ENCODE measurements at places on chromosomes 3 and 15. TPM values are rescaled to one million over a fixed set of nuclear protein-coding genes. Genes with fewer than 3 reads are reported as not detected.

Gene GOLGA6D
- total RNA-seq: not detected

Gene CFAP44
- total RNA-seq: 14.9 TPM

Gene ATP10A
- total RNA-seq: not detected

Gene ALG1L2
- total RNA-seq: 4.6 TPM

Gene SNTN
- not detected for total RNA-seq

Gene KNL1
- total RNA-seq: 5.1 TPM

Gene SSR3
- total RNA-seq: 64.3 TPM

GRCh38 chr3:100335434-100335833 is 877 bp downstream of the NIT2 start:
- DNase-seq: peak; percentile 25
- H3K4me3 ChIP-seq: peak overlapping the region; percentile 91
- H3K27ac ChIP-seq: peak overlapping the region; percentile 92
- peaks cover 19% of the 10 kb centered on the region for H3K4me1 ChIP-seq
- H3K27me3 ChIP-seq: no peaks in the 10 kb centered on the region

DNA sequence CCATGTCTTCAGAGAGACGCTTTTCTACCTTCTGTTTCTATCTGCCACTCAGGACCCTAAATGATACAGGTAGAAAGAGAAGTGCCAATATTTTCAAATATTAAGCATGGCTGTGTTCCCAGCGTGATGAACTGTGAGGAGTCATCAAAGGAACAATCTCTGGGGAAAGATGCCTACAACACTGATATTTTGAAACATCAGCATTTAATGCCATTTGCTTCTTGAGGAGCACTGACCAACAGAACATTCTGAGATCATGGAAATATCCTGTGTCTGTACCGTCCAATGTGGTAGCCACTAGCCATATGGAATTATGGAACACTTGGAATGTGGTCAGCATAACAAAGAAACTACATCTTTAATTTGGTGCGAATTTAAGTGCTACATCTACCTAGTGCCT is 117.9 kb upstream of the COL6A5 start:
- DNase-seq: no peak
- H3K27me3 ChIP-seq: no peaks in the 10 kb centered on the region
- H3K4me3 ChIP-seq: no peak overlapping the region

GRCh38 chr15:65223996-65224395 is 12.7 kb upstream of the CILP start:
- no peaks in the 10 kb centered on the region for H3K4me1 ChIP-seq
- peaks cover 3% of the 10 kb centered on the region for H3K27me3 ChIP-seq
- no peak overlapping the region for H3K4me3 ChIP-seq
- H3K36me3 ChIP-seq: no peaks in the 10 kb centered on the region
- no peak overlapping the region for H3K27ac ChIP-seq

GRCh38 chr3:33803894-33804526 is 5.6 kb downstream of the PDCD6IP start:
- H3K27me3 ChIP-seq: no peaks in the 10 kb centered on the region
- H3K4me1 ChIP-seq: peaks cover 85% of the 10 kb centered on the region
- no peak overlapping the region for H3K4me3 ChIP-seq
- peaks cover 52% of the 10 kb centered on the region for H3K36me3 ChIP-seq
- peak overlapping the region; percentile 13 for H3K27ac ChIP-seq

DNA sequence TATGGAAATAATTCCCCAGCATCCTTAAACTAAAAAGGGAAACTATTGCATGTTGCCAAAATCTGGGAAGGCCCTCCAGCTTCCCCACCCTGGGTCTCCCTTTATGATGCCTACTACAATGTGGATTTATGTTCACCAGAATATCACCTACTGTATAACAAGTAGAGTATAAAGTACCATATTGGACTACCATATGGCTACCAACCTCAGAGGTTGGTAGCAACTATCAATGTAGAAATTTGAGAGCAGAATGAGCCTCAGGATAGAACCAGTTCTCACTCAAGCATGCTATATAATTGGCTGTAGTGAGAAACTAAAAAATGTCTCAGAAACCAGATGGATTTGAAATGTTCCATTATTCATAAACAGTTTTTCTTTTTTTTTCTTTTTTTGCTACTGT is 918.4 kb downstream of the MCTP2 start:
- H3K27me3 ChIP-seq: no peaks in the 10 kb centered on the region
- H3K36me3 ChIP-seq: no peaks in the 10 kb centered on the region
- no peak for DNase-seq
- H3K4me1 ChIP-seq: no peaks in the 10 kb centered on the region
- no peak overlapping the region for H3K27ac ChIP-seq

DNA sequence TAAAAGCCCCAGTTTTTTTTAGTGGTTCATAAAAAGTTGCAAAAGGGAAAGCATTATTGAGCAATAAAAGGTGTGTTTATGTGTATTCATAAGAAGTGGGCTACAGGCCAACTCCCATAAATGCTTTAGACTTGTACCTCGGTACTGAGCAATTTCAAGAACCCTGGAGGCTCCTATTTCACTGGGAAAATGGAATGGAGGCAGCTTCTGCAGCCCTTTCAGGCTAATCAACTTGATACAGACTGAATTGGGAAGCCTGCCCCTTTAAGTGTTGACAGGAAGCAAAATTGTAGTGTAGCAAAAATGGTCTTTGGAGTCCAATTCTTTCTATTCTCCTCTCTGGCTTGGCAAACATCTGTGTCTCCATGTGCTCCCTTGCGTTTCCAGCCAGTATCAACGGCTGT is 118.8 kb downstream of the ECT2 start:
- no peak for DNase-seq
- H3K36me3 ChIP-seq: no peaks in the 10 kb centered on the region
- no peak overlapping the region for H3K4me3 ChIP-seq
- H3K27me3 ChIP-seq: peaks cover 1% of the 10 kb centered on the region
- no peaks in the 10 kb centered on the region for H3K4me1 ChIP-seq

DNA sequence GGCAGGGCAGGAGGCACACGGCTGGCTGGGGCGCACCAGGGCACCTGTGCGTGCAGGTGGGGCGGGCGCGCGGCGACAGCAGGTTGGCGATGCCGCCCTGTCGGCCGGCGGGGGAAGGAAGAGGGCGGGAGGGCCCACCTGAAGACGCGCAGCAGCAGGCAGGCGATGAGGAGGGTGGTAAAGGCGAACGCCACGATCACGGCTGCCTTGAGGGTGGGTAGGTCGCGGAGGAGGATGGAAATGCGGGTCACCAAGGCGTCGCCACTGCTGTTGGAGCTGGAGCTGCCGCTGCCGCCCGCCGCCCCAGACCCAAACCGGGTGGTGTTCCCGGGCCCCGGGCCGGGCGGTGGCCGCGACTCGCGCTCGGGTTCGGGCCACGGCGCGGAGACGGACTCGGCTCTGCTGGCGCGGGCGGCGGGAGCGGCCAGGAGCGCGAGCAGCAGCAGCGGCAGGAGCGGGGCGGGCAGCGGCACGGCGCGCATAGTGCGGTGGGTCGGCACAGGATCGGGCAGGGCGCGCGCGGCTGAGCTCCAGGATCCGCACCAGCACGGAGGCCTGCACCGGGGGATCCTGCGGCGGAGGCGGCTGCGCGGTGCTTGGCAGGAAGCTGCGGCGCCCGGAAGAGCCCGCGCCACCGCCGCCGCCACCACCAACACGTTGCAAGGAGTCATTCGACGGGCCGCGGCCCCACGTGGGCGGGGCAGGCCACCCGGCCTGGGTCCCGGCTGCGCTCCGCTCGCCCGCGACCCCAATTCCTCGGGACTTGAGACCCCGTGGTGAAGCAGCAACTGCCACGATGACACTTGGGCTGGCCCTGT is at the start of gene FAM174B:
Gene FAM174B, minus strand, starts transcription at position 598 of the 818 bp plus-strand sequence.
- no peak within 1 kb of the TSS for H3K27ac ChIP-seq
- H3K4me3 ChIP-seq: peak within 1 kb of the TSS; percentile 19
- no peaks in the 10 kb centered on the region for H3K36me3 ChIP-seq
- H3K27me3 ChIP-seq: peaks cover 47% of the 10 kb centered on the region
- peaks cover 9% of the 10 kb centered on the region for H3K4me1 ChIP-seq

DNA sequence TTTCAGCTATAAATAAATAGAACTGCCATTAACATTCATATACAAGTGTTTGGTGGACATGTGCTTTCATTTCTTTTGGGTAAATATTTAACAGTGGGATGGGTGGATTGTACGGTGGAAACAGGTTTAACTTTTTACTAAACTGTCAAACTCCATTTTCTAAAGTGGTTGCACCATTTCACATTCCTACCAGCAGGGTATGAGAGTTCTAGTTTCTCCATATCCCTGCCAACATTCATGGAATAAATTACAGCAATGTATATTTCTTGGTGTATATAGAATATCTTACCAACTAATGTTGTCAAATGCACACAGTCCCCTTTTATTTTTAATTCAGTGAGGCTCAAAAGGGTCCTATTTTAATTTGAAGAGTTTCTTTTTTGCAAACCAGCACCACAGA is 71.3 kb upstream of the CTXND1 start:
- H3K36me3 ChIP-seq: no peaks in the 10 kb centered on the region
- no peak overlapping the region for H3K4me3 ChIP-seq
- no peaks in the 10 kb centered on the region for H3K4me1 ChIP-seq
- peaks cover 7% of the 10 kb centered on the region for H3K27me3 ChIP-seq

DNA sequence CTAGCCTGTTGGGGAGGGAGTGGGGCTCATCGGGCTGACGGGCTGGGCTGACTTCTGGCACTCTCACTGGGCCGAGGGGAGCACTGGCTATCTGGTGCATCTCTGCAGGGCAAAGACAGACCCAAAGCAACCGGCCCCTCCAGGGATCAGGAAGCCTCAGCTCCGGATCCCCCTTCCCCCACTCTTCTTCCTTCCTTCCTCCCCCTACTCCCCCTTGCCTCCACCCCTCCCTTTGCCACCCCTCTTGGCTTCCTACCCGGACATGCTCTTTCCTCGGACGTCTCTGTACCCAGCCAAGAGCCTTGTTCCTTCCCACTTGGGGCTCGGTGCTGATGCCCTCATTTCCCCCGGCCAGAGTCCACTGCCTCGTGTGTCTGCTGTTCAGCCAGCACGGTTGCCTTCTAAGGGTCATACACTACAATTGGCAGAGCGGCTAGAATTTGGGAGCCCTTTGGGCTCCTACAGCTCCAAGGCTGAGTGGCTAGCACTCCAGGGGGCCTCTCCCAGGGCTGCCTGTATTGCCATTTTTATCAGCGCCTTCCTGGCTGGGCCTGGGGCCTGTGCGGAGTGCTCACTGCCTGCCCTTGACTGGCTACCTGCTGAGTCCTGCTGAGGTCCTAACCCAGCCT is 10.9 kb downstream of the SEMA3F start:
- H3K36me3 ChIP-seq: no peaks in the 10 kb centered on the region
- no peak overlapping the region for H3K4me3 ChIP-seq

GRCh38 chr3:48756640-48757039 is 39.6 kb upstream of the IP6K2 start:
- no peaks in the 10 kb centered on the region for H3K27me3 ChIP-seq
- H3K27ac ChIP-seq: no peak overlapping the region
- no peaks in the 10 kb centered on the region for H3K4me1 ChIP-seq

GRCh38 chr3:141277451-141277850 is 45.8 kb downstream of the PXYLP1 start:
- no peaks in the 10 kb centered on the region for H3K27me3 ChIP-seq
- H3K27ac ChIP-seq: no peak overlapping the region
- no peaks in the 10 kb centered on the region for H3K4me1 ChIP-seq
- no peak for DNase-seq

DNA sequence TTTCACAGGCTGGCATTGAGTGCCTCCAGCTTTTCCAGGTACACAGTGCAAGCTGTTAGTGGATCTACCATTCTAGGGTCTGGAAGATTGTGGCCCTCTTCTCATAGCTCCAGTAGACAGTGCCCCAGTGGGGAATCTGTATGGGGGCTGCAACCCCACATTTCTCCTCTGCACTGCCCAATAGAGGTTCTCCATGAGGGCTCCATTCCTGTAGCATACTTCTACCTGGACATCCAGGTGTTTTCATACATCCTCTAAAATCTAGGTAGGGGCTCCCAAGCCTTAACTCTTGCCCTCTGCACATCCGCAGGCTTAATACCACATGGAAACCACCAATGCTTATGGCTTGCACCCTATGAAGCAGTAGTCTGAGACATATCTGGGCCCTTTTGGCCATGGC is 15.1 kb upstream of the CCR2 start:
- H3K4me1 ChIP-seq: no peaks in the 10 kb centered on the region
- no peaks in the 10 kb centered on the region for H3K27me3 ChIP-seq
- DNase-seq: no peak
- H3K36me3 ChIP-seq: peaks cover 7% of the 10 kb centered on the region

DNA sequence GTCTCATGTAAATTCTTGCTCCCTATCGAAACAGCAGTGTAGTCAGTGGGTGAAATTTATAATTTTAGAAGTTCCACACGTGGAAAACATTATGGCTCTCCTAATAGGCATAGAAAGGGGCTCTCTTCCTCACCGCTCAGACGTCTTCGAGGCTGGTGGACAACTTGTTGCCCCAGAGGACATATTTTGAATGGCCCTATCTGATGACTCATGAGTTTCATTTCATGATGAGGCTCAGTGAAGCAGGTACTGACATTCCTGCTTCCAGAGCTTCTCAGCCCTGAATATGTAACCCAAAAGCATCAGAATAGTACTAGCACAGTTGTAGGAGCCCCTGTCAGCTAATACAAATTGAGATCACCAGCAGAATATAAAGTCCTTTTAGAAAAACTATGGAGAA is 117.9 kb downstream of the HERC1 start:
- peaks cover 24% of the 10 kb centered on the region for H3K4me1 ChIP-seq
- no peaks in the 10 kb centered on the region for H3K27me3 ChIP-seq
- peak overlapping the region; percentile 46 for H3K27ac ChIP-seq
- H3K4me3 ChIP-seq: no peak overlapping the region
- H3K36me3 ChIP-seq: peaks cover 66% of the 10 kb centered on the region
- no peak for DNase-seq

GRCh38 chr3:53104762-53105161 is 25.5 kb downstream of the RFT1 start:
- peaks cover 76% of the 10 kb centered on the region for H3K36me3 ChIP-seq
- DNase-seq: no peak
- no peak overlapping the region for H3K4me3 ChIP-seq
- H3K27ac ChIP-seq: no peak overlapping the region
- H3K4me1 ChIP-seq: peaks cover 10% of the 10 kb centered on the region
- H3K27me3 ChIP-seq: no peaks in the 10 kb centered on the region

DNA sequence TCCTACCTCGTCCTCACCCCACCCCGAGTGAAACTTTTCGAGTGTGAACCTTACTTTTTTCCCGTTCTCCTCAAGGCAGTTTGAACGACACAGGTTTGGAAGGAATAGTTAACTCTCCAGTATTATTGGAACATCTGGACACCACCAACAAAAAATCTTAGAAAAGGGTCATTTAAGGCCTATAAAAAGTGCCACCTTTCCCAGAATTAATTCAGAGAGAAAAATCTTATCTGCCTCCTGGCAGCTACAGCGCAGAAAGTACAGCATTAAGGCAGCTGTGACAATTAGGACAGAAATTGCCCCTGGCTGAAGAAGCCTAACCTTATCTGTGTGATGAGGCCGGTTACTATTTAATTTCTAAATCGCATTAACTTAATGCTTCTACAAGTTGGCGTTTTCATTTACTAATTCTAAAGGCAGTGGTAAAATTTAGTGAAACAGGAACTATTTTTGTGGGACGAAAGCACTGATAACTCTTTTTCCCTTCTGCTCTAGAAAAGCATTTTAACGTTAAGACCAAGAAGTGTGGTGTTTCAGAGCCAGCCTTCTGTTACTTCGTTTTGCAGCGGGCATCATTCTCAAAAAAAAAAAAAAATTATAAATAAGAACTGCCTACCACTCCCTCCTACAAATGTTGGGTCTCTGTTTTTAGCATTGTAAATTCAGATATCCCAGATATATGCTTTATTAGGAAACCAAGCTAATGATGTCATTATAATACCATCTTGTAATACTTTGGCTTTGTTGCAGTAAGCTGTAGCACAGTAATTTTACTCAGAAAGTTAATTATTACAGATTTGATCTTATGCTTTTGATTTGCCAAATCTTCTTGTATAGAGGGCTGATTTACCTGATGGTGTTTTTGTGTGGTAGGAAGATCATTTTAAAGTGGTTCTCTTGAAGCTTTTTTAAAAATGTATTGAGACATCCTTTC is 1.4 kb downstream of the ATP11B start:
- H3K4me3 ChIP-seq: peak overlapping the region; percentile 93
- no peak for DNase-seq
- H3K4me1 ChIP-seq: peaks cover 42% of the 10 kb centered on the region
- H3K27ac ChIP-seq: peak overlapping the region; percentile 96
- H3K36me3 ChIP-seq: peaks cover 19% of the 10 kb centered on the region

Data from activated B cell treated with CpG ODN at 0.5 μM for 24 hours (primary cell).